ENCODE measurements at places on chromosomes 13 and 19.

DNA sequence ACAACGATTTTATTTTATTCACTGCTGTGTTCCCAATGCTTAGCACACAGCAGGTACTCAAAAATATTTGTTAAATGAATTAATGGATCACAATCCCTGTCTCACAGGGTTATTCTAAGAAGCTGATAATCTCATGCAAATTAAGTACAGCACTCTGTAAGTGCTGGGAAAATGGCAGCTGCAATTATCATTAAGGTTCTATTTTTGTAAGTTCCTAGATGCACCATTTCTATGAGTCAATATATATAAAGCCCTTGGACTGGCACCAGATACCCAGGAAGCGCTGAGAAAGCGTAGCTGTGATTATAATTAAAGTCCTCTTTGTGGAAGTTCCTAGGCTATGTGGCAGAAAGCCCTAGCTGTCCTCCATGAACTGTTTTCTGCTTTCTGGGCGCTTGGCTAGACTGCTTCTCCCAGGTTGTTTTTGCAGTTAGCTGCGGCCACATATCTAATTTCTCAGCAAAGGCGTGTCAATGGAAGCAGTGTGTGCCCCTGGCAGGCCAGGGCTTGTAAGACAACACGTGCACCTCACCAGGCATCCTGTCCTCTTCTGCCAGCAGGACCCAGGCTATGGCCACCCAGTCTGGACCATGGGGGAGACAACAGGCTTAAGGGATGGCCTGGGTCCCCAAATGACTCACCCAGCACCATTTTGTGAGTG, 5.2 kb upstream of the SRRM5 start:
- DNase-seq: no peak

DNA sequence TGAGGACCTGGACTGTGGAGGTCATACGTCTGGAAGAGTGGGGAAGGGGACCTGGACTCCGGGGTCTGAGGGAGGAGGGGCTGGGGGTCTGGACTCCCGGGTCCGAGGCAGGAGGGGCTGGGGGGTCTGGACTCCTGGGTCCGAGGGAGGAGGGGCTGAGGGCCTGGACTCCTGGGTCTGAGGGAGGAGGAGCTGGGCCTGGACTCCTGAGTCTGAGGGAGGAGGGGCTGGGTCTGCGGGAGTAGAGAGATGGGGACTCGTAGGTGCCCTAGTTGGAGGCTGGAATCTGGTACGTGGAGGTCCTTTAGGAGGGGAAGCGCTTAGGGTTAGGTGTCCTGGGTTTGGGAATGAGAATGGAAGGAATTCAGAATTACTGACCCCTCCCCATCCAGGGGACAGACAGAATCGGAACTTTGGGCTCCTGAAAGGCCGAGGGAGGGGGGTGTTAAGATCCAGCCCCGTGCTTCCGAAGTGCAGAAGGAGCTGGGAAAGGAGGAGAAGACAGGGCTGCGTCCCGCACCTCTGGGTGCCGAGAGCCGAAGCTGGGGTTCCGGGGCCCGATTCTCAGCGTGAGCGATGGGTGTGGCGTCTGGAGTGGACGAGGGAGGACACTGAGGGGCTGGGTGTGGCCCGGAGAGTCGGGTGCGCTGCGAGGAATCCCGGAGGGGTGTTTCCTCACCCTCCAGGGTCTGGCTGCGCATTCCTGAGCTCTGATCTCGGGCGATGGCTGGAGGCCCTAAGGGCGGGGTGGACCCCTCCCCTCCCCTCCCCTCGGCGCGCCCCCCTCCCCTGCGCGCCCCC, 608 bp downstream of the MYADM start:
- DNase-seq: peak; percentile 64

GRCh38 chr13:75512253-75512652, 25.4 kb downstream of the COMMD6 start:
- no peak for DNase-seq

DNA sequence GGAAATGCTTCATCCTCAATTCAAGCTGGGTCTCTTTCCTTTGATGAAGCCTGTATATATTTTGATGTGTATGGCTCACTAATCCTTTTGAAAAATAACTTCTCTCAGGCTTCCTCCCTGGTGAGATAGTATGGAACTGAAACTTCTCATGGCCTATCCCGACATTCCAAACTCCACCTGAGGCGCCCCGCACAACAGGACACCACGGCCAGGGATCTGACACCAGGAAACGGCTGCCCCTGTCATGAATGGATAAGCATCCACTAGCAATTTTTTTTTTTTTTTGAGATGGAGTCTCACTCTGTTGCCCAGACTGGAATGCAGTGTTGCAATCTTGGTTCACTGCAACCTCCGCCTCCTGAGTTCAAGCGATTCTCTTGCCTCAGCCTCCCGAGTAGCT, 16.4 kb downstream of the SLC7A1 start:
- no peak for DNase-seq

GRCh38 chr19:1970806-1971502, 30.0 kb downstream of the CSNK1G2 start:
- DNase-seq: no peak

GRCh38 chr13:48492096-48492440, 40.8 kb downstream of the RCBTB2 start:
- no peak for DNase-seq

GRCh38 chr13:74674720-74675119, 540.5 kb upstream of the KLF12 start:
- DNase-seq: no peak

GRCh38 chr19:17685451-17686022, 2.6 kb downstream of the UNC13A start:
- no peak for DNase-seq

GRCh38 chr19:35882114-35882832, 13.9 kb downstream of the APLP1 start:
- peak; percentile 82 for DNase-seq

- no peak for DNase-seq
These were observed 343.0 kb downstream of the PCDH9 start for GRCh38 chr13:66887088-66887487.

DNA sequence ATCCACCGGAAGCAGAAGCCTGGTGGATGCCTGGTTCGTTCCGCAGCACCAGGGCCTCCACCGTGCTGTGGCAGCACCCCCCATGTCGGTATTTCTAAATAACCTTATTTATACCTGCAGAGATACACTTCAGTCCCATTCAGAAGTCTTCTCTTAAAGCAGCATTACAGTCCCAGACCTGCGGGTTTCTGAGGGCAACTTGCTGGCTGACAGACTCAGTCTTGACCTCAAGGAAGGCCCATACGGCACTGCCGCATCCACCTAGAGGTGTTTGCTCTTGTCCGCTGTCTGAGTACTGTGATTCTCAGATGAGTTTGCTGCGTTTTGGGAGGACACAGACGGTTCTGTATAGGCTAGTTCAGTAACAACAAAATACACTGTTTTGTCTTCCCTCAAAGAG, 16.9 kb upstream of the TEX29 start:
- DNase-seq: no peak

DNA sequence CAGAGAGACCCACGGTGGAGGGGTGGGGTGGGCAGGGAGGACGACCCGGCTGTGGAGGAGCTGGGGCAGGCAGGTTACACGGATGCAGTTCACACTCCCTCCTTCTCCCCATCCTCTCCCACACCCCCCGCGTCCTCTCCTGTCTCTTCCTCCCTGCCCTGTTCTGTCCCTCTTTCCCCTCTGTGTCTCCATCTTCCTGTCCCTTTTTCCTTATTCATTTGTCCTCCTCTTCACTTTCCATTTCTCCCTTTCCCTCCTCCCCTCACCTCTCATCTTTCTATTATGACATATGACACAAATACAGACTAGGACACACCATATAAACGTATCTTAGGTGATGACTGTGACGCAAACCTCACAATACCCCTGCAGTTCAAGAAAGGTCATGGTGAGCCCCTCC, 96.6 kb downstream of the SCGB2B2 start:
- no peak for DNase-seq

DNA sequence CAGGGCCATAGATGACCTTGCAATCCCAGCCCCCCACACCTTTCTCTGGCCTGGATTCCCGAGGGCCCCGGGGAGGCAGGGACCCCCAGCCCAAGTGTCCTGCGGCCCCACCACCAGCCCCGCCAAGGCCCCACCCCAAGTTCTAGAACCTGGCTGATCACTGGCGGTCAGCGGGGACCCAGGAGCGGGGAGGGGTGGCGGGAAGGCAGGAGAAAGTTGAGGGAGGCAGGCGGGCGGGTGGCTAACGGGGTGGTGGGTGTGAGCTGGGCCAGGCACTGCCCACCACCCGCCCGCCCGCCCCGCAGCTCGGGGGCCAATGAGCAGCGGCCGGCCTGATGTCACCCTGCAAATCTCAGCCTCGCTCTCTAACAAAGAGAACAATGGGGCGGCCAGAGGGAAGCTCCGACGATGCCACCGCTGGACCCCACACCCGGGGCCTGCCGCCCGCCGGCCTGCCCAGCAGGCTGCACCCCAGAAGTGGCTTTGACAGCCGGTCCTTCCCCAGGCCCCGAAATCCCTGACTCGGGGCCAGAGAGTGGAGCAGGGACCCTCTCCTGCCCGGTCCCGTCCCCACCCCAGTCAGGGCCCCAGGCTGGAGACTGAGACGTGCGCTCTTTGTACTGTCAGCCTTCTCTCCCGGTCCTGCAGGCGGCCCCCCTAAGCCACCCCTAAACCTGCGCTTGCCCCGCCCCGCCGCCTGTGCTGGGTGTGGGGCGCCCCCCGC, 1.6 kb downstream of the MEX3D start:
- DNase-seq: peak; percentile 78

DNA sequence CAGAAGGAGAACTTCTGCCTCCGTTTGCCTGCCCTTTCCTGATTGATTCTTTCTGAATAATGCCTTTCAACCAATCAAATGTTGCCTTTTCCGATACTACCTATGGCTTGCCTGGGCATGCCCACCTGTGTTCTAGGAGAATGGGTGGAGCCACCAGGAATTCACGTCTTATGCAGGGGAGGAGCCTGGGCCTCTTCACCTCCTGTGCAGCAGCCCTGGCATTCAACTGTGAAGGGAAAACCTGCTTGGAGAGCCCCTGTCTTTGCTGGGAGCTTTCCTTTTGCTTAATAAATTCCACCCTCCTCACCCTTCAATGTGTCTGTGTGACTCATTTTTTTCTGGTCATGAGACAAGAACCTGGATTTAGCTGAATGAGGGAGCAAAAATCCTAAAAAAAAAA, 730.7 kb downstream of the UQCRFS1 start:
- DNase-seq: no peak

- no peak for DNase-seq
These were observed 721 bp downstream of the TNFSF11 start for GRCh38 chr13:42574435-42575311.

GRCh38 chr13:101527130-101527529, 74.7 kb downstream of the ITGBL1 start:
- no peak for DNase-seq

DNA sequence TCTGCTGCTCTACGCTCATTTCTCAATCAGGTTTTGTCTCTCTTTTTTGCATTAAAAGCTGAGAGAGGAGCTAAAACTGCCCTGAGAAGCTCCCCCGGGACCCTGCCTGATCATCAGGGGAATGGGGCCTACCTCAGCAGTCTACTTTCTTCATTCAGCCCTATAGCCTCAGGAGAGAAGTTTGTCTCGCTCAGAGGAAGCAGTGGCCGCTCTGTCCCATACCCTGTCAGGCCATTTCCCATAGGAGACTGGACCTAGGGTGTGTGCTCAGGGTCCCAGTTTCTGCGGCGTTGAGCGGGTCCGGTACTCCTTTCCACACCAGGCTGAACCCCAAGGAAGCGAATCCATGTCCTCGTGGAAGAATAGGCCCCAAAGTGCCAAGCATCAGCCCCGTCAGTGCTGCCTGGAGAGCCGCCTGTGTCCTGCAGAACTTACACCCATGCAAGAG, 21.7 kb downstream of the UBE2L5 start:
- DNase-seq: no peak

DNA sequence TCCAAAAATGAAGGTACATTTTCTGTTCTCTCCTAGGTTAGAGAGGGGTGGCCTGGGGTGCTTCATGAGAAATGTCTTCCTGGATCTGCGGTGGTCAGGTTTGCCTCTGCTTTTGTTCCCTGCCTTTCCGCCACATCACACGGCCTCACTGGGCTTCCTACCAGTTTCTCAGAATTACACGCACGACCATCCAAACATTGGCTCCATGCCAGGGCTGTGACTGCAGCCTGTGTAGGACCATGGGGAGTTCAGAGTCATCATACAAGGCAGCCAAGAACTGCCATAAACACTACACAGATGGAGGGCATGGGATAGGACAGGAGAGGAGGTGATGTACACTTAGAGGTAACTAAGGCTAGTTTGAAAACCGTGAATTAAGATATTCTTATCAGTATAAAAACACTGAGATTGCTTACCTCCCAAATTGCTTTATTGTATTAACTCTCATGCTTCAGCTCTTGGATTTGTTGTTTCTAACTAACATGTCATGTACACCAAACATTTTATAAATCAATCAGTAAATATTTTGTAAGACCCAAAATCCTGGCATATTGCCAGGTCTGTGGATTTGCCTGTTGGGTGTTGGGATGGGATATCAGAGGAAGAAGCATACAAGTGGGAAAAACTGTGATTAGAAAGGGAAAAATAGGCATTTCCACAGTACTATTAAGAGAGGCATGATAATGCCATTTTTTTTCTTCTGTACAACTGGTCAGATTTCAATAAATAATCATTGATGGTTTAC, 45.2 kb downstream of the CDADC1 start:
- DNase-seq: peak; percentile 43

GRCh38 chr19:27774827-27775226, 1438.1 kb downstream of the UQCRFS1 start:
- DNase-seq: peak; percentile 2

DNA sequence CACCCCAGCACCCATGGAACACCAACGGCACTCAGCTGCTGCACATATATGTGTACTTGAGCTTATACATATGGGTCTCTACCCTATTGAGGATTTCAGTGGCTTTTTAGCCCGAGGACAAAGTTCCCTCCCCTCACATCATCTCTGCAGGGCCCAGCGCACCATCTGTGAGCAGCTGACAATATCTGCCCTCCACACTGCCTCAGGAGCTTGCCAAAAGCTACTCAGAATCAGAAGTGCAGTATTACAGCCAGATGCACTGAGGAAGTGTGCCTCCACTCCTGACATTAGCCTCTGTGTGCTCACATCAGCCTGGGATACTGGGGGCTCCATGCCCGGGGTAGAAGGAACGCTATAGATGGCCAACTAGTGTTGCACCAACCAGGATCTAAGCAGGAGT, 903.9 kb downstream of the UQCRFS1 start:
- DNase-seq: no peak

DNA sequence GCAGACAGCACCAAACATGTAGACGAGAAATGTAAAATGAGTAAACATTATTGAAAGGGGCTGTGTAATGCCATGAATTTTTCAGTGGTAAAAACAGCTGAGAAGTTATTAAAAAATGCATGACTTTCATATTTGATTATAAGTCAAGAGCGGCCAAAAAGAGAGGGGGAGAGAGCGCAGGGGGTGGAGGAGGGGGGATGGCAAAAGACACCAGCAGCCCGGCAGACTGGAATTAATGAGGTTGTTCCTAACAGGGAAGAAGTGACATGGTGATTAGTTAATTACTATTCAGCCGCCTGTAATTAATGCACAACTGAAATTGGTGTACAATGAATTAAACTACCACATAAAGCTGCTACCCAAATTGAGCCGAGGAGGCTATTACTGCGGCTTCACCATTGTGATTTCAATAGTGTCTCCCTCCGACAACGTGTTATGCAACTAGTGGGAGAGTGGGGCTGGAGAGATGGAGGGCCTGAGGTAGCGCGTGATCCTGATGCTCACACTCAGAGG, 89.1 kb upstream of the VSTM2B start:
- no peak for DNase-seq

- DNase-seq: no peak
These were observed 11.7 kb upstream of the PROZ start for GRCh38 chr13:113146750-113147149.

- no peak for DNase-seq
These were observed 33.7 kb upstream of the TDRD3 start for GRCh38 chr13:60363288-60363687.

GRCh38 chr13:35179494-35179893, 237.4 kb downstream of the NBEA start:
- DNase-seq: peak; percentile 47

Data from HFFc6 (cell line).